Stimulated activated CD4-positive, alpha-beta T cell treated with anti-CD3 and anti-CD28 coated beads, Interleukin-4, amount 100 ng/mL, for 24 hours (primary cell): ENCODE measurements at places on chromosomes 3 and 15.

DNA sequence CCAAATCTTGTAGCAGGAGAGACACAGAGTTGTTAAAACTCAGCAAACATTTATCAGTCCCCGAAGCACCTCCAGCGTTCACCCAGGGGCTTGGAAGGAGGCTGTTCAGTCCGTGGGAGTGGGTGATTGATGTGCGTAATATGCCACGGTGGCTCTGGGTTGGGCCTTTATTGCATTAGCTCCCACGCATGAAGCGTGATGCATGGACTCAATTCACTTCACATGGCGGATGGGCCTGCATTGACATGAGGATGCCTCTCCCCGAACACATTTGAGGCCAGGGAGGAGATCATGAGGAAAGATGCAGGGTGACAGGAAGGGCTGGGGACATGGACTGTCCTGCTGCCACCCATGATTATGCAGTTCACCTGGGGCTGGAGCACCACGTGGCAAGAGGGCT is 126.5 kb downstream of the FAM43A start:
- no peak for DNase-seq

DNA sequence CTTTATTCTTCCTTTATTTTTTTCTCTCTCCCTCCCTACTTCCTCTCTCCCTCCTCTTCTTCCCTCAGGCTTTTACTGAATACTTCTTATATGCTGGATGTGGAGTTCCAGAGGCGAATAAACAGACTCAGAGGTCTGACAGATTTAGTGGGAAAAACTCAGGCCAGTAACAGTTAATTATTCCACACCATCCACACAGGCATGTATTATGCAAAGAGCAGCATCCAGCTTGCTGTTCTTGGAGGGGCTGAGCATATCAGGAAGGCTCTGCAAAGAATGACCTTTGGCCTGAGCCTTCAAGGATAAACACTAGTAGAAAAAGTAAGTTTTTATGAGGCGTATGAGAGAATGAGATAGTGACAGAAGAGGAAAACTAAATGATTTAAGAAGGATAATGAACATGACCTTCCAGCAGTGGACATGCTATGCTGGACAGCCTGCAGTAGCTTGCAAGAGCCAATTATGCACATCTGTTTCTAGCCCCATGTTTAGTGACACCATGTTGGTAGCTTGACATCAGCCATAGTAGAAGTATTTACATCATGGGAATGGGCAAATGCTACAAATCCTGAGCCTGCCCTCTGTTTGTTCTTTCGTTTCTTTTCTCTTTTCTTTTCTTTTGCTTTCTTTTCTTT is 387.4 kb downstream of the EPHB1 start:
- no peak for DNase-seq

DNA sequence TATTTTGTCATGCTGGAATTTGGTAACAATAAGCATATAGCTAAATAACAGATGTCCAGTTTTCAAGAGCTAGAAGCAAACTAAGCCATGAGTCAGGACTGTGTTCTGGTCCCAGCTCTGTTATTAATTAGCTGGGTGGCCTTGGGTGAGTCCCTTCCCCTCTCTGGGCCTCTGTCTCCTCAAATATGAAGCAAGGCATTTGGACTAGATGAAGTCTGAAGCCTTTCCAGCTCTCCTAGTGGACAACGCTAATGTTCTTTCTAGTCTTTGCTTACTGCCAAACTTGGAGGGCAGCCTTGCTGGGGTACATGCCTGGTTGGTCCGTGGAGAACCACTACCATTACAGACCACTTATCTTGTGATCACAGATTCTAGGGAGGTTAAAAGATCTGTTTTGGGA is 127.6 kb downstream of the DUT start:
- no peak for DNase-seq

DNA sequence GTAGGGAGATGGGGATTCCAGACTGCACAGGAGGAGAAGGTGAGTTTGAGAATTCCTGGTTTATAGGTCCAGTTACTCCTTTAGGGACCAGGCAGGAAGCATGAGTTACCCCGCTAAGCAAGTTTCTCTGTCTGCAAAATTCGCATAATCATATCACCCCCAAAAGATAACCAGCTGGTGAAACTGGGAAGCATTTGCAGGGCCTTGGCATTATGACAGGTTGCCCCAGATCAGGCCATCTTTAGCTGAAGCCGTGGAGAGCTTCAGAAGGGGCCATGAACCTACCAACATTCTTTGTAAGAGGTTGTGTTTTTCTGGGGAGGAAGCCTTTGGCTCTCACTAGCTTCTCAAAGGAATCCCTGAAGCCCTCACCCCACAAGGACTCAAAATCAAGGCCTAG is 29.4 kb downstream of the ATP2B2 start:
- no peak for DNase-seq

- no peak for DNase-seq
Observed at GRCh38 chr15:100686725-100687473, 84.5 kb downstream of the ASB7 start.

DNA sequence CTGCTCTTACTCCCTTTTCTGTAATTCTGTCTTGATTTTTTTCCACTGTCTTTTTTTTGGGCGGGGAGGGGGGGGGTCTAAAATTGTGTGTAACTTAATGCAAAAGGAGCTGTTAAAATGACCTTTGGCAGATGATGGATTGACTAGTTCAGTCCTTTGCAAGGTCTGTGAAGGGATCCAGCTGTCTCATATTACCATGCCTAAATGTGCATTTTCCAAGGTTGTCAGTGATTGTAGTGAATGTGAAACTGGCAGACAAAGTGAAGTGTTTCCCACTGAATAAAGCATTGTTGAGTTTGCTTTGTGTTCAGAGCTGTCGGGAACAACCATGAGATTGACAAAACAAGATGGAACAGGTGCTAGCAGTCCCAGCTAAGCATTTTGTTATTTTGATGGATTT is 110.1 kb upstream of the SKOR1 start:
- DNase-seq: no peak

DNA sequence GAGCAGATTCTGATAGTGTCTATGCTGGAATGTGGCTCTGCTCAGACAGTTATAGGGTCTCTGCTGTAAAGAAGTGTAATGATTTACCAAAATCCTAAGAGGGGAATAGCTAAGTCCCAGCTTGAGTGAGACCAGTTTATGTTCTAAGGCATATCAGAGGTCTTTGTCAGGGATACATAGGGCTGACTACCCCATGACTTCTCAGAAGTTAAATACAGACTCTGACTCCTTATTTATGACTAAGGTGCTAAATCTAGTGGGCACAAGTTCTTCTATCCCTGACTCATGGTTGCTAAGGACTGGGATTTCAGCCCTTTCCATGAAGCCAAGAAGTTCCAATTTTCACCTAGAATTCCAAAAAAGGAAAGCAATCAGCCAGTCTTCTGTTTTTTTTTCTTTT is 192.6 kb upstream of the POU1F1 start:
- DNase-seq: no peak

- DNase-seq: no peak
Observed at GRCh38 chr3:35649405-35649804, 10.1 kb downstream of the ARPP21 start.

DNA sequence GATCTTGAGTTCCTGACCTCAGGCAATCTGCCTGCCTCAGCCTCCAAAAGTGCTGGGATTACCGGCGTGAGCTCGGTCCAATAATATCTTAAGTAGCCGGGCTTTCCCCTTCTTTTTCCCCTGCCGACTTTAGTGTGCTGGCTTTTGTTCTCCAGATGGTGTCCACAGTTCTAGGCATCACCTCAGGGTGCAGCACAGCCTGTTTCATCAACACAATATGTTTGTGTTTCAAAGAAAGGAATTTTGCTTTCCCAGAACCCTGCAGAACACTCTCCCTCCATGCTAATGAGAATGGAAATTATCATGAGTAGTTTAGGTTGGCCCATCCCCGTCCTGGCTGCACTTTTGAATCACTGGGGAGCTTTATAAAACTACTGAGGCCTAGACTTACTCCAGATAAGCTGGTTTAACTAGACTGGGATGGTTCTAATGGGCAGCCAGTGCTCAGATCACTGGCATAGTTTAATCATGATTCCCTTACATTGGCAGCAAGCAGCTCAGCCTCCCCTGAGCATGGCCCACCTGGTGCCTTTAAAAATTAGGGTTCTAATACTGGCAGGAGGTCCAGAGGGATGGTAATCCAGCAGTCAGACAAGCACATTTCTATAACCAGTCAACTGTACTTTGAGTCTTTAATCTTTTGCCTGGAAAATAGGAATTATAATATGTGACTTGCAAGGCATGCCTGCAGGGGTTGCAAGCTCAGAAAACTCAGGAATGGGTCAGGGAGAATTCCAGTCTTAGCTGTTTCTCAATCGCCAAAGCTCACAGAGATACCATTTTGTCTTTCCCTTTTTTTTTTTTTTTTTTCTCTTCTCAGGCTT is 127.6 kb upstream of the RASGRP1 start:
- no peak for DNase-seq

GRCh38 chr3:143352850-143353550 is 233.4 kb downstream of the CHST2 start:
- no peak for DNase-seq

DNA sequence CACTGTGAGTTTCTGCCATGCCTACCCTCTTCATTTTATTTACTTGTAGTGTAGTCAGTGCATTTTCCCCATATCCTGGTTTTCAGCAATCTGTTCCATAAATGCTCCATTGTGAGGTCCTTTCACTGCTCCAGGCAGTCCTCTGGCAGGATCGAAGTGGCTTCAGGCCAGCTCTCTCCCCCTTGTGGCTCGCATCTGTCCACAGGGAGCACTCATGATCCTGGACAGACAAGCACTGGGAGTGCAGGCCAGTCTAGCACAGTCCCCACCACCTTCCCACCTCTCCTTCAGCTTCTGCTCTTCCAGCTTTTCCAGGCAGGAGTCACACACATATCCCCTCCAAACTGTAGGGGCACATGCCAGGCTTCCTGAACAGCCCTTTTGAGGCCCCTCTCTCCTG is 173.6 kb downstream of the PPM1L start:
- DNase-seq: no peak

DNA sequence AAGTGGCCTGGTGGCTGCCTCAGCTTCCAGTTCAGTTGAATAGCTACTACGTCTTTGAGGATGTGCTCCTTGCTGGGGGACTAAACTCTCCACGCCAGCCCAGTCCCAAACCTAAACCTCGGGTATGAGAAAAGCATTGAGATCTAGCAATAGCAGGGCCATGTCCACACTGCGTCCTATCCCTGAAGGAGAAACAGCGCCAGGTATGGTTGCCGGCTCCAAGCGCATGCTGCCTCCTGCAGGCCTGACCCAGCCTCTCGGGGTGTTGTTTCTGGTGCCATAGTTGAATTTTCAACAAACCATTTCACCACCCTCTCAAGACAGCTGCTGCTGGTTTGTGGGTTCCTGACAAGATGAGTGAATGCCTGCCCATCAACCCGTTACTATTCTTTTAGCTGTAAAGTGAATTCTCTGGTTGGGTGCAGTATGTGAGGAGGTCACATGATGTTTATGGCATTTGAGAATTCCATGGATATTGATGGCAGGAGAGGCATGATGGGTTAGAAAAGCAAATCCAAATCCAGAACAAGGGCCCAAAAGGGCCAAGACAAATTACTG is 13.0 kb upstream of the SLC28A1 start:
- DNase-seq: no peak

DNA sequence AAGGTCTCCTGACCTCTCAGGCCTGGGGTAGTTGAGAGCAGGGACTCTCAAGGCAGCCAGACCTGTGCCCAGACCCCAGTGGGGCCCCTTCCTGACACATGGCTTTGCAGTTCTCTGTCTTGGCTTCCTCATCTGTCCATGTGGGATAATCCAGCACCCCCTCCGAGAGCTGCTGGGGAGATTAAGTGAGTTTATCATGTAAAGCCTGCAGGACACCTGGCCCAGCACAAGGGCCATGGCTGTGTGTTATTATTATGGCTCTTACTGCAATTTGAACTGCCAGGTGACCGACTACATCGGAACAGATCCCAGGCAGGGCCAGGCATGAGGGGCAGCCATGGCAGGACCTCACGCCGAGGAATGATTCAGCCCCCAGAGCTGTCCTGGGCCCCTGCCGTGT is 12.6 kb downstream of the DUSP7 start:
- DNase-seq: no peak

DNA sequence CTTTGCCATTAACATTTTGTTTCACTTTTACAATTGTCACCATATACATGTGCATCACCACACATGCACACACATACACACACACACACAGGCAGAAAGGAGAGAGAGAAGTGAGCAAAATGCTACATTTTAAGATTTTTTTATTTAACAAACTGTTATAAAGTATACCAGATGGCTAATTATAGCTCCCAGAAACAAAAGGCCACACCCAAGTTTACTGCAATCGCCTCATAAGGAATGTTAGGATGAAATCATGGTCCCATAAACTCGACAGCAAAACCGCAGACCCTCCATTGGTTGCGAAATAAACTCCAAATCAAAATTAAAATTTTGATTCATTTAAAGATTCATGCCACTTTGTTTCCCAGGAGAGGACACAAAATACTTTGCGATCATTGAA is 16.1 kb upstream of the C15orf61 start:
- DNase-seq: no peak

- DNase-seq: no peak
Observed at GRCh38 chr15:36594556-36595090, 15.2 kb downstream of the CDIN1 start.

DNA sequence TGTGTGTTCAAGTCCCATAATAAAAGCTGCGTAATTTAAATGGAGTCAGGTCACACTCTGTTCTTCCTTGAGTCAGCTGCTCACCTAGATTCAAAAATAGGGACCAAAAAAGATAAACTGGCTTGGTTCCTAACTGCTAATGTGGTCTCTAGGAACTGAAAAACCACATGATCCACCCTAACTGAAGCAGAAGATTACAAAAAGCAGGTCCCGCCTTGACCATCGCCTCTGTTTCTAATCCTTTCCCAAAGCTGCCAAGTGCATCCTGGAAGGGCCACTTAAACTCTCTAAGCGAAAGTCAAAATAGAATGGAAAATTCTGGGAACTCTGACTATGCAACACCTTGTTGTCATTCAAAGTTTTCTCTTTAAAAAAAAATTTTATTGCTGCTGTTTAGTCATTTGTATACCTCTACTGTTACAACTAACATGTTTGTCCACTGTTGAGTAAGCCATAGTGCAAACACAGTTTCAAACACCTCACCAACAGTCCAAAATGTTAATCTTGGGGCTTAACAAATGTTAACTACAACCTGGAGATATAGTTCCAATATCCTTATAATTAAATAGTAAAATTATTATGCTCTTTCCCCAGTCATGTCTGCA is 88.9 kb upstream of the THBS1 start:
- DNase-seq: no peak

DNA sequence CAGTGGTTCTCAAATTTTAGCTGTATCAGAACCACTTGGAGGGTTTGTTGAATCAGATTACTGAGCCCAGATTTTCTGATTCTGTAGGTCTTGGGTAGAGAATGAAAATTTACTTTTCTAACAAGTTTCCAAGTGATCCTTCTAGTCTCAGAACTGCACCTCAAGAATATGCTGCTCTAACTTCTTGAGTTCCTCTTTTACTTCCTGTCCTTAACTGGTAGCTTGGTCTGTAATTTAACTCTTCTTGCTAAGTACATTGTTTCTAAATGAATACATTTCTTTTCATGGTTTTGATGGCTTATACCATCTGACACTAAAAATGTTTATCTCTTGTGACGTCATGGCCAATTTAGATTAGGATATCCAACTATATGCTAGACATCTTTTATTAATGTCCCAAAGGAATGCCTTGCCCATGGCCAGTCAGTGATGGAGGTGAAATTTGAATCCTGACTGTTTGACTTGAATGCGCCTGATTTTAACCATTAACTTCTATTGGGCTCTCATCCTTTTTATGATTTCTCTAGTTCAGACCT is 262.6 kb upstream of the NAALADL2 start:
- no peak for DNase-seq
